ENCODE measurements at places on chromosomes 11 and 22. TPM values are rescaled to one million over a fixed set of nuclear protein-coding genes. Genes with fewer than 3 reads are reported as not detected.

DNA sequence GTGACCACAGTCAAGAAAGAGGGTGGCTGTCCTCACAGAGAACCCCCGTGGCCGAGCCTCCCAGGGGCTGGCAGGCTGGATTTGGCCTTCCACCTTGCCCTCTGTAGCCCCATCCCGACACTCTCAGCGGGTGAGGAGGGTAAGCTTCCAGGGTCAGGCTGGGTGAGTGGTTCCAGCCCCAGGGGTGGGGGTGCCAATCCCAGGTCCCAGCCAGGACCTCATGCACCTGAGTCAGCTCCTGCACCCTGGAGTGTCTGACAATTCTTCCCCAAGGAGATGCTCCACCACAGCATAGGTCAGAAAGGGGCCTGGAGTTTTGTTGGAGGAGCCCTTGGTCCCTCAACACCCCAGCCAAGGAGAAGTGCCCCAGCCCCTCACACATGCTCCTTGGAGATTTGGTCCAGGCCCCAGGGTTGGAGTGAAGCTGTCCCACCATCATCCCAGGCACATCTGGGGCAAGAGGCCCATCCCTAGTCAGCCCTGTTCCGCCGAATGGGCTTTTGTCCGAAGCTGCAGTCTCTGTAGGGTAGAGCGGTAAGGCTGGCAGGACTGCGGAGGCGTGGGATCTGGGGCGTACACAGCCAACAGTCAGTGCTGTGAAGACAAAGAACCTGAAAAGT lies 8.4 kb downstream of the LINC01488 start:
- no peak for DNase-seq

DNA sequence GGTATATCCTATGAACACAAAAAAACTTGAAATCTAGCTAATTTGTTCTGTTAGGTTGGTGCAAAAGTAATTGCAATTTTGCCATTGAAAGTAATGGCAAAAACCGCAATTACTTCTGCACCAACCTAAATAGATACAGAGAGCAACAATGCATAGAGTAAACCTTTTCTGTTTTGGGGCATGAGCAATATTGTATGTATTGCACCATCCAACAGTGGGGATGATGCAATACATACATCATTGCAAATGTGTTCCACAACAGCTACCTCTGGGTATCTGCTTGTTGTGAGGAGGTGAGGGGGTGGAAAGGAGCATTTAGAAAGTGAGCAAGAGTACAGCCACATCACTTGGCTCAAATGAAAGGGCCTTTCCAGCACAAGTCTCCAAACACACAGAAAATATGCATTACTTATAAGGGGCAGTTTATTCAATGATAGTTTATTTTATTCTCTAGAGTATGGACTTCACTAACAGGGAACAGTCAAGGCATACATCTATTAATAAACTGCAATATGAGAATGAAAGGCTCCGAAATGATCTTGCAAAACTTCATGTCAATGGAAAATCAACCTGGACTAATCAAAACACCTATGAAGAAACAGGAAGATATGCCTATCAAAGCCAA lies 77.3 kb downstream of the DEUP1 start:
- DNase-seq: no peak

GRCh38 chr11:44750551-44751465 lies 24.0 kb downstream of the TSPAN18 start:
- DNase-seq: no peak

DNA sequence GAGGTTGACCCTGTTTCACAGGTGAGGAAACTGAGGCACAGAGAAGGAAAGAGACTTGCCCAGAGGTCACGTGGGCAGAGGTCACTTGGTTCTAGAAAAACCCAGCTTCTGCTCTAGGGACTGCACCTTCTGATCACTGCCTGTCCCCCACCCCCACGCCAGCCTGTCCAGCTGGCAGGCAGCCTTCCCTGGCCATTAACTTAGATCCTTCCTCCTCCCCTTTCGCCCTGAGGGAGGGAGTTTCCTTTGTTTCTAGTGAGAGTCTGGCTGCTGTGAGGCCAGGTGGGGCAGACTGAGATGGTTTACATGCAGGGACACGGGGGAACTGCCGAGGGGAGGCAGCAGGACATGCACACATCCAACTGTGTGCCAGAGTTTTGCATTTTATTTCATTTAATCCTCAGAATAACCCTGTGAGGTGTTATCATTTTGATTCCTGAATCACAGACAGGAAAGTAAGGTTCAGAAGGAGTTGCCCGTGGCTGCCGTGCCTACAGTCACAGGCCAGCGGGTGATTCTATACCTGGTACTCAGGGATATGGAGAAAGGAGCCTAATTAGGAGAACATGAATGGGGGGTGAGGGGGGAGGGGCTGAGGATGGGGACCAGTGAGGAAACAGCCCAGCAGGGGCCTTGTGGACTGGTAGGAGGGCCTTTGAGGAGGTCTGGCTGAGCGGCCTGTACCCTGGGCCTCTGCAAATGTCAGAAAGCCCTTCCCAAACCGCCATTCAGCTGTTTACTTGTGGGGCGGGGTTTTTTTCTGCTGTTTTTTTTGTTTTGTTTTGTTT lies 3.4 kb downstream of the FAM83F start:
- no peak for DNase-seq

Gene TP53I11
- 50.6 TPM for total RNA-seq

Gene OR52I2
- not detected for total RNA-seq

Gene OTOG
- not detected for total RNA-seq

- no peak for DNase-seq
These were observed 41.8 kb upstream of the SCN3B start for GRCh38 chr11:123696183-123696582.

Gene APOL6
- total RNA-seq: 11.5 TPM

Gene APOBEC3H
- not detected for total RNA-seq

Gene SCGB1C1
- total RNA-seq: not detected

GRCh38 chr11:115456019-115456418 lies 48.2 kb downstream of the CADM1 start:
- DNase-seq: no peak

Gene RFPL2
- not detected for total RNA-seq

DNA sequence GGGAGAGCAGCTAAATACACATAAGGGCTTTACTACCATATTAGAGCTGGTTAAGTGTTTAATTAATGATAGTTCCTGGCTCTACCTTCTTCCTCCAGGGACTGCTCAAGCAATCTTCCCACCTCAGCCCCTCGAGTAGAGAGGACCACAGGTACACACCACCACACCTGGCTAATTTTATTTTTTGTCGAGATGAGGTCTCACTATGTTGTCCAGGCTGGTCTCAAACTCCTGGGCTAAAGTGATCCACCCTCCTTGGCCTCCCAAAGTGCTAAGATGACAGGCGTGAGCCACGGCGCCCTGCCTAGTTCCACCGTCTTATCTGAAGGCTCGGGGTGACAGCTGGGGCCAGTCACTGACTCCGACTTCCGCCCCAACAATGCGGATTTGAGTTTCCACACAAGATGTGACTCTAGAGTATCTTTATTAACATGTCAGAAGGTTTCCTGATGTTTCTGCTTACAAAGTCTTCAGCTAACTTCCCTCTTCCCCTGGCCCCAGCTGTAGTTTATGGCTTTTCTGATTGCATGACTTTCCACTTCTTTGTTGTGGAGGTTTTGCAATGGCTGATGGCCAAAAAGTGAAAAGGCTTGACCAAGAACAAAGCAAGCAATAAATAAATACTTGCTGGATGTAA lies 16.8 kb downstream of the TPST2 start:
- DNase-seq: no peak

Gene FOSL1
- 20.9 TPM for total RNA-seq

Gene YAP1
- 232 TPM for total RNA-seq

Gene CDON
- 9.8 TPM for total RNA-seq

GRCh38 chr22:23397613-23398567 lies 182.2 kb downstream of the IGLL1 start:
- no peak for DNase-seq

GRCh38 chr11:61138935-61139334 lies 22.3 kb downstream of the VPS37C start:
- DNase-seq: no peak

DNA sequence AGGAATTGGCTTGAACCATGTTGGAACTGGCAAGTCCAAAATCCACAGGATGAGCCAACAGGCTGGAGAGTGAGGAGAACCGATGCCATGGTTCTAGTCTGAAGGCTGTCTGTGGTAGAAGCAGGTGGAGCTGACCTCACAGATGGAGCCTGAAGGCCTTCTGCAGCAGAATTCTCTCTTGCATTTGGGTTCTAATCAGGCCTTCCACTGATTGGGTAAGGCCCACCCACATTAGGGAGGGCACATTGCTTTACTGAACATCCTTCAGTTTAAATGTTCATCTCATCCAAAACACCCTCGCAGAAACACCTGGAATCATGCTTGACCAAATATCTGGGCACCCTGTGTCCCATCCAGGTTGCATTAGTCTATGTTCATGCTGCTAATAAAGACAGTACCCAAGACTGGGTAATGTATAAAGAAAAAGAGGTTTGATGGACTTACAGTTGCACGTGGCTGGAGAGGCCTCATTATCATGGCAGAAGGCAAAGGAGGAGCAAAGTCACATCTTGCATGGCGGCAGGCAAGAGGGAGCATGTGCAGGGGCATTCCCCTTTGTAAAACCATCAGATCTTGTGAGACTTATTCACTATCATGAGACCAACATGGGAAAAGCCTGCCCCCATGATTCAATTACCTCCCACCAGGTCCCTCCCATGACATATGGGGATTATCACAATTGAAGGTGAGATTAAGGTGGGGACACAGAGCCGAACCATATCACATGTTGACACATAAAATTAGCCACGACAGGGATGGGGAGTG lies 15.9 kb downstream of the SMIM38 start:
- no peak for DNase-seq

DNA sequence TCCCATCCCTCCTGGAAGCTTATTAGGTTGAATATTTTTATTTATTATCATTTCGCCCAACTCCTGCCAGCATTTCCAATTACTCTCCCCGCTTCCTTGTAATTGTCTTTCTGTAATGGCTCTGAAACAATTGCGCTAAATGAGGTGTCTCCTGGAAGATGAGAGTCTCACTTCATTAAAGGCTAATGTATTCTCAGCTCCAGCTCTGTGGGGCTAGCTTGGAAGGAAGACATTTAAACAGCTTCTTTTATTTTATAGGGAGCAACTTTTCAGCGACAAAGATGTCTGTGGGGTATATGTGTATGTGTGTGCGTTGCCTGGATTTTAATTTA lies 86.6 kb downstream of the PKNOX2 start:
- DNase-seq: no peak

DNA sequence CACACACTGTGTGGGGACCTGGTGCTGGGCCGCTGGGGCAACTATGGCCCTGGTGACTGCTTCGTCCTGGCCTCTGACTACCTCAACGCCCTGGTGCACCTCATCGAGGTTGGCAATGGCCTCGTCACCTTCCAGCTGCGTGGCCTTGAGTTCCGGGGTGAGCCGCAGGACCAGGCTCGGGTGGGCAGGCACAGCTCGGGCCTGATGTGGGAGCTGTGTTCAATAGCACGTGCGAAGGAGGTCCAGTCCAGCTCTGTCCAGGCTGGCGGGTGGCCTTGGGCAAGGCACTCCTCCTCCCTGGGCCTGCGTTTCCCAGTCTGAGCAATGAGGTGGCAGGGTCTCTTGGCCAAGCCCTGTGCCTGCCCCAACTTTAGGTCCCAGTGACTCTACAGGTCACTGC lies 8.3 kb upstream of the SIPA1 start:
- no peak for DNase-seq

Gene OR10S1
- total RNA-seq: not detected

DNA sequence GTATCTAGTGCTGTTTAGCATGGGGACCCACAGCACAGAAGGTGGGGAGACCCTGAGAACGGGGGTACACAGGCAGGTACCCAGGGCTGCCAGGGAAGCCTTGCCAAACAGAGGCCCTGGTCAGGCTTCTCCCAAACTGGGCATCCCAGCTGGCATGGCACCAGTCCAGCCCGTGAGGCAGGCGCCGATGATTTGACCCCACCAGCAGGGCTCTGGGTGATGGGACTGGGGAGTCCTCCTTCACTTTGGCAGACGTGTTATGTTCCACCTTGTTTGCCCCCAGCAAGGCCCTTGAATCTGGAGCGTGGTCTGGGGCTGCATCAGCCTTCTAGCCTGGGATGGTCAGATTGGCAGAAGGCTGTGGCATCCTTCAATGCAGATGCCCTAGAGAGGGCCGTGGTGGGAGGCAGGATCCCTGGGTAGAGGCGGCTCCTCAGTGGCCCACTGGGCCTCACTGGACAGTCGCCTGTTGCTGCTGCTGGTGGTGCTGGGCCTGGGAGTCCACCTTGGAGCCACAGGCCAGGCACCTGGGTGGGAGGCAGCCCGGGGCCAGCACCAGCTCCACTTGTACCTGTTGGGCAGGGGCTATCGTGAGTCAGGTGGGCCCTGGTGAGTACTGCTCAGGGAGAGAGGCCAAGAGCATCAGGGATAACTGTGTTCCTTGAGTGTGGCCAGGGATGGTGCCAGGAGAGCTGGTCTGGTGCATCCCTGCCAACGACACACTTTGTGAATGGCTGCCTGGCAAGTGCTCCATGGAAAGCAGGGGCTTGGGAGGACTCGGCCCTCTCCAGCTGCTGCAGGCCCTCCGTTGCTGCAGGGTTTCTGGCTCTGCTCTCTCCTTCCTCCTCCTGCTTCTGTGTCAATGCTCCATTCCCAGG lies 3.3 kb downstream of the ADORA2A start:
- DNase-seq: no peak

Gene SLC29A2
- 4.2 TPM for total RNA-seq

- DNase-seq: peak; percentile 62
These were observed 18.8 kb upstream of the SYT13 start for GRCh38 chr11:45304992-45305335.

Gene OR5P2
- total RNA-seq: not detected

DNA sequence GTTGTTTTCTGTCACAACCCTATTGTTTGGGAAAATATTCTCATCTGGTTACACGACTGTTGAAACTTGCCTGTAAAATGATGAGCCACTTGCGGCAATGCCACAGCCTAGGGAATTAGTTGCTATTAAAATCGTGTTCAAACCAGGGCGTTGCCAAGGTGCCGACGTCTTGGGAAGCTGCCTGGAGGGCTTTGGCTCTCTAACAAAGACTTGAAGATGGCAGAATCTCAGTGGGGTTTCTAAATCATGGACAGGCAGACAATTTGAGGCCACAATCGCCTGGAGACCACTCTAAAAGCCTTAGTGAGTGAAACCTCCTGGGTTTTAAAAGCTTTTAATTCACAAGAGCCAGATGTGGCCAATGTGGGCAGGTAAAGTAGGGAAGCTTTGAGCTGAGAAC lies 117.2 kb upstream of the BMAL1 start:
- DNase-seq: no peak

GRCh38 chr11:122734848-122735496 lies 79.5 kb downstream of the UBASH3B start:
- DNase-seq: no peak

Gene VSIG2
- 0.74 TPM for total RNA-seq

Gene ESAM
- 34.9 TPM for total RNA-seq

All from vagina (tissue), 2 donors.